ENCODE measurements at places on chromosomes 3 and 15. TPM values are rescaled to one million over a fixed set of nuclear protein-coding genes. Genes with fewer than 3 reads are reported as not detected.

- no peak for DNase-seq
Observed at GRCh38 chr15:83850015-83850414, 196.1 kb downstream of the ADAMTSL3 start.

DNA sequence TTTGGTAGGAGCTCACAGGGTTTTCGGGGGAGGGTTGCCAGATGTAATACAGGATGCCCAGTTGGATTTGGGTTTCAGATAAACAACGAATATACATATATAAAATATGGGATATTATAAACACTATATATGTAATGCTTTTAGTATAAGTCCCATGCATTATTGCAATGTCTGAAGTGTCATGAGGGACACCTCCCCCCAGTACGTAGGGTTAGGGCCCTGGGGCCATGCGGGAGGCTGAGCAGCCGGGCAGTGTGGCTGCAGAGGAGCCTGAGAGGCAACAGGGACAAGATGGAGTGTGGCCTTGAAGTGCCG lies 148.9 kb downstream of the SMAD6 start:
- DNase-seq: no peak

DNA sequence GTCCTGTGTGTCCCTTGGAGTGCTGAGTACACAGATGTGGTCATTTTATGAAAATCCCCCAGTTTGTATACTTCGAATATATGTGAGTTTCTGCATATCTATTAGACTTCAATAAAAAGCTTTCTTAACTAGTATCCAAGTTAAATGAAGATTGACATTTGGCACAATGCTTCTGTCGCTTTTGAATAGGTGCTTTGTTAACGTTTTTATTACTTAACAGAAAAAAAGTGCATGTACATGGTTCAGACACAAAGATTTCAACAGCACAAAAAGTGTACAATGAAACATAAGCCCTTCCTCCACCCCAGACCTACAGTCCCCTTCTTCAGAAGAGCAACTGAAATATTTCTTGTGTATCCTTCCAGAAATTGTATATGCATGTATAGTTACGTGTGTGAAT lies 427.4 kb upstream of the PROK2 start:
- no peak for DNase-seq

- DNase-seq: no peak
Observed at GRCh38 chr3:100027321-100027720, 87.0 kb downstream of the FILIP1L start.

DNA sequence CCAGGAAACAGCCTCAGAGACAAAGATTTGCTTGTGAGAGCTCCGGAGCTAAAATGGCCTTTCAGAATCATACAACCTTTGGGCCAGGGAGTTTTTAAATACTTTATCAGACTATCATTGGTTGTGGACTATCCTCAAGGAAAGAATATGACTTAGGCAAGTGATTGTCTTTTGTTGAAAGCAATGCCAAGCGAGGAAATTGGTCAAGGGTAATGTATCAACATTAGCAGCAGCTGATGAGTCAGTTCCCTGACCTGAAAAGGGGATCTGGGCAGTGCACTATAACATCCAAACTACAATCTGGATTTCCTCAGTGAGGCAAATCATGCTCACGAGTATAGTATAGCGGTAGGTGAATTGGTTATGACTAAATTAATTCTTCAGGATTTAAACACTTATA lies 303.6 kb downstream of the LSAMP start:
- DNase-seq: no peak

- no peak for DNase-seq
Observed at GRCh38 chr3:28841441-28841840, 439.4 kb upstream of the RBMS3 start.

DNA sequence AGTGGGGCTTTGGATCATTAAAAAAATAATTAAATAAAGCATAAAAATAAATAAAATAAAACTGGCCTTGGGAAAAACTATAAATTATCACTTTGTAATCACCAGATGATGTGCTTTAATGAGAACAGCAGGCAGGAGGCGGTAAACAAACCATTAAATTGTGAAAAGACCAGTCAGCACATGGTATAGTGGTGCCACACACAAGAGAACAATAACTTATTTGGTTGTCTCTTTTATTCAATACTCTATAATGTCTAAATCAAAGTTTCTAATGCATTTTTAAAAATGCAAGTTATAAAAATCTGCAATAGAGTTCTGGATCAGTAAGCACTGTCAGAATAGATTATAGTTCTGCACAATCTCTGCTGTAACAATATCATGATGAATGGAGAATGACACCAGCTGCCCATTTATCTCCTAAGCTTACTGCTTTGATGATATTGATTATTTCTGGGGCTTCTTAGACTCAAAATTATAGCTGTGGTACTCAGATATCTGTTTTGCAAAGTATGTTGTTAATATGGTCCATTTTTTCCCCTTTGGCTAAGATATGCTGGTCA lies 259.3 kb downstream of the NAALADL2 start:
- no peak for DNase-seq

- DNase-seq: no peak
Observed at GRCh38 chr3:24299806-24300626, 194.6 kb downstream of the THRB start.

- DNase-seq: peak; percentile 38
Observed at GRCh38 chr3:167467848-167468611, 5.8 kb downstream of the SERPINI2 start.

GRCh38 chr3:139894643-139894989 lies 40.4 kb upstream of the CLSTN2 start:
- DNase-seq: no peak

The ZBTB20 gene
- 36.2 TPM for total RNA-seq

The MOBP gene
- 0.58 TPM for total RNA-seq

The PRICKLE2 gene
- total RNA-seq: 10.7 TPM
